Tibial artery (tissue), 4 donors: ENCODE measurements at places on chromosomes 13 and 19.

DNA sequence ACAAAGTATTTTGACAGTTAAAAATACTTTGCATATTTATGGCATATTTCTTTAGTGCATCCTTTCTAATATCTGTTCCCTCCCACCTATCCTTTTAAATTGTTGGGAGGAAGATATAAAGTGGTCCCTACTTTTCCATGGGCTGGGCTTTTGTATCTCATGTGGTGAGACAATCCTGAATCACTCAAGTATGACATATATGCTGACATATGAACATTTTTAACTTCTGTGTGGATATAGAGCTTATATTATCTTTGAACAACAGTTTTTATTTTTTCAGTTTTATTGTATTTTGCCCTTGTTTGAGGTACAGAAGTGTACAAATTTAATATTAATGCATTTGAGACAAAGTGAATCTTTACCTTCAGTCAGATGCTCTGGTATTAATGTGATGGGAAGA is 3.4 kb downstream of the ZMYM2 start:
- DNase-seq: no peak

- no peak for DNase-seq
Observed at GRCh38 chr13:62014299-62014698, 598.6 kb upstream of the PCDH20 start.

DNA sequence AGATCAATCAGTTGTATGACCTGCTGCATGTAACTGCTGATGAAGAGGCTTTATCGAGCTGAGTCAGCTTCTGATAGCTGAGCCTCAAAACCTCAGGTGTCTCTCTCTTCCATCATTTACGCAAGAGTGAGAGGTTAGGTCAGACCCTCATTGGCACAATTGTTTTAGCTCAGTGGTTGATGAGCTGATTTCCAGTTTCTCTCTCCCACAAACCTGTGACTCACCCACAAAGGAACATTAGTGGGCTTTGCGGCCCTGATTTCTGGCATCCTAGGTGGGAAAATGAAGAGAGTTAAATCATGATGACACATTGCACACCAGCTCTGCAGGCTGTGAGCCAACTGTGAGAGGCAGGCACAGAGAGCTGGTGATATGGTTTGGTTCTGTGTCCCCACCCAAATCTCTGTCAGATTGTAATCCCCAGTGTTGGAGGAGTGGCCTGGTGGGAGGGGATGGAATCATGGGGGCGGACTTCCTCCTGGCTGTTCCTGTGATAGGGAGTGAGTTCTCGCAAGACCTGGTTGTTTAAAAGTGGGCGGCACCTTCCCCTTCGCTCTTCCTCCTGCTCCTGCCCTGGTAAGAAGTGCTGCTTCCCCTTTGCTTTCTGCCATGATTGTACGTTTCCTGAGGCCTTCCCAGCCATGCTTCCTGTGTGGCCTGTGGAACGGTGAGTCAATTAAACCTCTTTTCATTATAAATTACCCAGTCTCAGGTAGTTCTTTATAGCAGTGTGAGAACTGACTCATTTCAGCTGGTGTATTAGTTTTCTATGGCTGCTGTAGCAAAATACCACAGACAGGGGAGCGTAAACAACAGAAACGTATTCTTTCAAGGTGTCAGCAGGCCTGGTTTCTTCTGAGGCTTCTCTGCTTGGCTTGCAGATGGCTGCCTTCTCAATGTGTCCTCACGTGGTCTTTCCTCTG is 33.5 kb upstream of the TMTC4 start:
- DNase-seq: no peak

- DNase-seq: no peak
Observed at GRCh38 chr13:66586489-66586888, 643.6 kb downstream of the PCDH9 start.

- no peak for DNase-seq
Observed at GRCh38 chr13:85653681-85654080, 145.5 kb downstream of the SLITRK6 start.

DNA sequence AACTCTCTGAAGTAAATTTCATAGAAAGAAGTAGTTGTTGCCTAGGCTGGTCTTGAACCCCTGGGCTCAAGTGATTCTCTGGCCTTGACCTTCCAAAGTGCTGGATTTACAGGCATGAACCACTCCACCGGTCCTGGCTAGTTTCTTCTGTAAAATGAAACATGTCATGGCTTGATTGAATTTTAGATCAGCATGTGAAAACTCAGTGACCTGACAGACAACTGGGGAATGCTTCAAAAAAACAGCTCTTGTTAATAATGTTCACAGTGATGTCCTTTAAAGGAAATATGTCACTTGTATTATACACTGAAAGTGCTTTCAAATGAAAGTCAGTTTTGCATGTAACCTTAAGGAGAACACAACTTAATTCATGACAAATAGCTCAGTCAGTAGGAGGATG is 118.2 kb downstream of the KLF5 start:
- no peak for DNase-seq

DNA sequence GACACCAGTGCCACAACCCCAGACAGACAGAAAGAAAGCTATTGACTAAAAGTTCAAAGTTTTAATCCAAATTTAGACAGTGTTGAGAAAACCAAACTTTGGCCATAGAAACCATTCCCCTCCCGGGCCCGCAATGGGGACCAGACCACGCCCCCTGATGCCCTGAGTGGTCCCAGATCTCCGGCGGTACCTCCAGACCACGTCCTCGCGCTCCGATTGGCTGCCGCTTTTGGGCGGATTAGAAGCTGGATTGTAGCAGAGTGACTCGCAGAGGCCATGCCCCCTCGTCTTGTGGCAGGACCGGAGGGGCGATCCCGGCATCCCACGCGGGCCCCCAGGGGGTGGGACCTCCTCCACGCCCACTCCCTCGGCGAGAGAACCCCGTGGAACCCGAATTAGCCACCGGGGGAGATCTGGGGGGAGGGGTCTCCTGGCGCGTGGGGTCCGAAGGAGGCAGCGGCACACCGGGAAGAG is 797 bp upstream of the HSD17B14 start:
- peak; percentile 93 for DNase-seq

- no peak for DNase-seq
Observed at GRCh38 chr13:98461486-98462240, 115.2 kb downstream of the STK24 start.

DNA sequence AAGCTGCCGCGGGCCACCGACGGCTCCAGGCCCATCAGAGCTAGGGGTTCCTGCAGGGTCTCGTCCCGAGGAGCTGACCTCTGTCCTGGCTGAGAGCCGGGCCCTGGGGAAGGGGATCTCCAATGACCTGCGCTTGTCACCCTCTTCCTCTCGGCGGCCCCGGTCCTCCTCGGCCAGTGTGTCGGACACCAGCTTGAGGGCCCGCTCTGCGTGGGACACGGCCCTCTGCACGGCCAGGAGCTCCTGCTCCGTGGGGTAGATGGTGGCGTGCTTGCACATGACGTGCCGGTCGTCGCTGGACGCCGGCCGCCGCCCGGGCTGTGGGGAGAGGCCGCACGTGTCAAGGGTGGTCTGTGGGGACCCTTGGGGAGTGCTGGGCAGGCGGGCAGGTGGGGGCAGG is 32.7 kb upstream of the MATK start:
- DNase-seq: no peak

- DNase-seq: no peak
Observed at GRCh38 chr19:39483141-39483540, 2.5 kb downstream of the TIMM50 start.

- DNase-seq: no peak
Observed at GRCh38 chr13:25302121-25302520, 696 bp downstream of the NUP58 start.

DNA sequence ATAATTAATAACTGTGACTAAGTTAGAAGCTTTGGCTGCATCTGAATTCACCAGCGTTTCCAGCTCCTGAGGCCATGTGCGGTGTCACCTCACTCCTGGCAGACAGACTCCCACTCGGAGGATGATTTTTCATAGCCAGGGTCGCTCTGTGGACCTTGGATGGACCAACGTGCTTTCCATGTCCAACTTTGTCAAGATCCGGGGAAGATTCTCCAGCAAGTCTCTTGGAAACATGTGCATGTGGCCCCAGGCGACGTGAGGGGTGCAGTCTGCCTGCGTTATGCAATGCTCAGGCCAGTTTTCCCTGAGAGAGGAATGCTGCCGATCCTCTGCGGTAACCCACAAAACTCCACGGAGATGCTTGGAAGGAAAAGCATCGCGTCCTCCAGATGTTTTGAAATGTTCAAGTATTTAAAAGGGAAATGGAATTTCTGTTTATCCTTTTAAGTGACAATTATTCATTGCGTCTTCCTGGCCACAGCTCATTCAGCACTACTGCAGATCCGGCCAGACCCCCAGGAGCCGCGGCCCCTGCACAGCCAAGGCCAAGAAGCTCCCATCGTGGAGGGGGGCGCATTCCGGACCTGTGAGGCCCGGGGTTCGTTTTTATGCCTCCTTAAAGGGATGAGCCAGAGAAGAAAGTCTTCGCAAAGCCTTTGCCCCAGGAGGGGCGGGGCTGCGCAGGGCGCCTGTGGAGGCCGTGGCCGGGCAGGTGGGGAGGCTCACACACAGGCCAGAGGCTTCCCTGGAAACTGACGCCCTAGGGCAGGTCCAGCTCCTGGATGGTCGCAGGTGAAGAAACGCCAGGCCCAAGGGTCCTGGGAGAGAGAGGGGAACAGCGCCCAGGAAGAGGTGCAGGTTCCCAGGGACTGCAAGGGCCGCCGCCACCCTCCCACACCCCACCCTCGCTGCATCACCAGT is 46.0 kb downstream of the C13orf46 start:
- DNase-seq: peak; percentile 84

DNA sequence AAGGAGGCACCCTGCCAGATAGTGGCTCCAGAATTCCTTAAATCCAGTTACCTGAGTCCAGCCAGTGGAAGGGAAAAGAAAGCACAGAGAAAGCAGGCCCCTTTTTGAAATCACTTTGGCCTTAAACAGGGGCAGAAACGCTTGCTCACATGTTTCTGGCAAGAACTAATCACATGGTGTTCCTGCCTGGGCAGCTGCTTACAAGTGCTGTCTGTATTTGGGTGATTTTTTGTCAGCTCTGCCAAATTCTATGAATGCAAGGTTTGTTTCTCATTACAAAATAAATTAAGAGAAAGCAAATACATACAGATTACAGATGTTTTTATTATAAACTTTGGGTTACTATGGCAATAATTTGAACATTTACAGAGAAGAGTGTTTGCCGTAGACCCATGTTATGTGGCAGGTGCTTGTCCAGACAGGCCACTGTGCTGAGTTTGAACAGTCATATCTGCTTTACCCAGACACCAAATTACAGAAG is 1237.8 kb downstream of the SLITRK5 start:
- DNase-seq: no peak

- DNase-seq: no peak
Observed at GRCh38 chr19:30551271-30551670, 179.1 kb downstream of the ZNF536 start.

- DNase-seq: no peak
Observed at GRCh38 chr13:95003019-95003813, 290.9 kb upstream of the SOX21 start.

GRCh38 chr19:5623397-5624017 is 624 bp downstream of the SAFB start:
- no peak for DNase-seq

GRCh38 chr13:70098669-70099068 is 9.0 kb upstream of the ATXN8OS start:
- DNase-seq: no peak

GRCh38 chr19:28504139-28504538 is 708.8 kb downstream of the UQCRFS1 start:
- no peak for DNase-seq

- peak; percentile 90 for DNase-seq
Observed at GRCh38 chr19:10602330-10603083, 15.4 kb upstream of the AP1M2 start.

- DNase-seq: no peak
Observed at GRCh38 chr19:49161987-49162386, 4.4 kb downstream of the TRPM4 start.

DNA sequence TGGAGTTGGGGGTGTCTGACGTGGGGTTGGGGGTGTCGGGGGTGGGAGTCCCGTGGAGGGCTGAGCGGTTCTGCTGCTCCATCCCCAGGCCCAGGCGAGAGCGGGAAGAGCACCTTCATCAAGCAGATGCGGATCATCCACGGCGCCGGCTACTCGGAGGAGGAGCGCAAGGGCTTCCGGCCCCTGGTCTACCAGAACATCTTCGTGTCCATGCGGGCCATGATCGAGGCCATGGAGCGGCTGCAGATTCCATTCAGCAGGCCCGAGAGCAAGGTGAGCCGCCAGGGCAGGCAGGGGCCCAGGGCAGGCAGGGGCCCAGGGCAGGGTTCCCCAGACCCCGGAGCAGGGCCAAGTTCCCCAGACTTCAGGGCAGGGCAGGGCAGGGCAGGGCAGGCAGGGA is 12.7 kb downstream of the GNA15 start:
- no peak for DNase-seq

DNA sequence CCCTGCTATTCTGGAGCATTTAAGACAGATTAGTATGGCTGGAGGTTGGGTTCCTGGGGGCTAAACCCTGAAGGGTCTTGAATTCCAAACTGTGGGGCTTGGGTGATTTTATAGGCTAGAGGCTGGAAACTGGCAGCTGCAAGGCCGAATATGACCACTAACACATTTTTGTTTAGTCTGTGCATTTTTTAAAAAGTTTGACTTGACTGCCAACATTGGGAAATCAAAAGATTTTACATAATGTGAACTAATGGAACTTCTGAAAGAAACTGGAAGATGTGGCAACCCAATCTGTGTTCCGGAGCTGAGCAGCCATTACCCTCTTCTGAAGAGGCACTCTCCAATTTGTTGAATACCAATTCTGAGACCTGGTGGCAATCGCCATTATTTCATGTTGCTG is 5.1 kb downstream of the ZNF784 start:
- DNase-seq: no peak

GRCh38 chr13:73403355-73404120 is 344.7 kb downstream of the KLF5 start:
- no peak for DNase-seq

DNA sequence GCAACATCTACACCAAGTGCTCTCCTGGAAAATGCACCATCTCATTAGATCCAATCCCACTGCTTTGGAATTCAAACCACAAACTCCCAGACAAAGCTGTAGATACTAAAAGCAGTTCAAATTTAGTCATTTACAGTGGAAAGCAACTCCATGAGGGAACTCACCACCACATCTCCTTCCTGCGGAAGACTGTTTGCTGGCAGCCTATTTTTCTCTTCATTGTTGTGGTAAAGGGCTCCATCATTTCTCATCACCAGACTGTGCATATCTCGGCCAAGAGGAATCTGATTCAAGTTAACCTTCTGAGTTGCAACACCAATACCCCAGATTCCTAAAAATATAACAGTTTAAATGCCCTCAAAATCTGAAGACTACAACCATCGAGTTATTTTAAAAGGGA is 8.4 kb downstream of the SPRYD7 start:
- no peak for DNase-seq

DNA sequence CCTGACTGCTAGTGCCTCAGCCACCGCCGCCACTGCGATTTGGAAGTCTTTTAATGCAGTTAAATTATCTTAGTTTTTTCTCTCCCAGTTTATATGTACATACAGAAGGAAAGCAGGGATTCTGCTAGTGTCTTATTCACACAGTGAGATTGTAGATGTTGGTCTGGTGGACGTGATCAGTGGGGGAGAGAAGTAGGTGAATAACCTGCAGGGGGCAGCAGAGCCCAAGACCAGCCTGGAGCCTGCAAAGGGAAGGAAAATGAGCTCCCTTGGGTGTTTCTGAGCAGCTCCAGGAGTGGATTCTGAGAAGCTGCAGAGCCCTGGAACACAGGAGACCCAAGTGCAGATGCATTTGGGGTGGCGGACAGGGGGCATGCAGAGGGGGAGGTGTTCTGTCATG is 26.3 kb downstream of the ZNF844 start:
- peak; percentile 83 for DNase-seq
